Spleen (tissue), 13 donors: ENCODE measurements at places on chromosomes 1 and 21.

DNA sequence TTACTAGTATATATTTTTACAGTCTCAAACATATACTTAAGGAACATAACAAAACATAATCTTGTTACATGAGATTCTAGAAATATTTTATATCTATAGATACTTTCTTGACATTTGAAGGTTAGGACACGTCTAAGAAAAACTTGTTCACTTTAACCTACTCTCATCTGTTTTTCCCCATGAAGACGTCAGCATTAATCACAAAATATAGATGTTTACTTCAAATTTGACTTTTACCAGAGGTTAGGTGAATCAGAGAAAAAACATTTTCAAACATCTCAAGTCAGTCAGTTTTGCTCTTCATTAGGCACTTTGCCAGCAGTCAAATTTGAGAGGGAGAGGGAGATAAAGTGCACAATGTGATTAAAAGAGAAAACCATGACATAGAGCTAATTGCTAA lies 47.7 kb downstream of the BRINP3 start:
- no peak for DNase-seq

GRCh38 chr21:29193072-29193471 lies 62.6 kb downstream of the MAP3K7CL start:
- DNase-seq, result no peak

DNA sequence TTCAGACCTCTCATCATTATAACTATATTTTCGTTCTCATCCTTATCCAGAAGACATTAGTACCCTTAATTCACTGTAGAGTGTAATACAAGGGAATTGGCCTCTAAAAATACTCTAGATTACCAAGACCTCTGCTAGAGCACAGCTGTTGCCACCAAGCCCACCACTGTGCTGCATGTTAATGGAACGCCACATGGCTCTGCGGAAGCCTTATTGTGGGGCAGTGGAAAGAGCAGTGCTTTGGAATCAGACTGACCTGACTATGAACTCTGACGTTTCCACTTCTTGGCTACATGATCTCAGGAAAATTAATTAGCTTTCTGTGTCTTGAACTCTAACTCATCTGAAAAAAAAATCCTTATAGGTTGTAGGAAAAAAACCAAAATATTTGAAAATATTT lies 222.1 kb downstream of the LMX1A start:
- no peak for DNase-seq

- DNase-seq, result no peak
Measured at GRCh38 chr1:235709018-235709417, 59.4 kb upstream of the GNG4 start.

GRCh38 chr21:17537299-17537698 lies 24.5 kb downstream of the CXADR start:
- no peak for DNase-seq

GRCh38 chr1:110633646-110634030 lies 27.5 kb upstream of the KCNA2 start:
- no peak for DNase-seq

- no peak for DNase-seq
Measured at GRCh38 chr1:204435872-204436271, 24.3 kb upstream of the PPP1R15B start.

DNA sequence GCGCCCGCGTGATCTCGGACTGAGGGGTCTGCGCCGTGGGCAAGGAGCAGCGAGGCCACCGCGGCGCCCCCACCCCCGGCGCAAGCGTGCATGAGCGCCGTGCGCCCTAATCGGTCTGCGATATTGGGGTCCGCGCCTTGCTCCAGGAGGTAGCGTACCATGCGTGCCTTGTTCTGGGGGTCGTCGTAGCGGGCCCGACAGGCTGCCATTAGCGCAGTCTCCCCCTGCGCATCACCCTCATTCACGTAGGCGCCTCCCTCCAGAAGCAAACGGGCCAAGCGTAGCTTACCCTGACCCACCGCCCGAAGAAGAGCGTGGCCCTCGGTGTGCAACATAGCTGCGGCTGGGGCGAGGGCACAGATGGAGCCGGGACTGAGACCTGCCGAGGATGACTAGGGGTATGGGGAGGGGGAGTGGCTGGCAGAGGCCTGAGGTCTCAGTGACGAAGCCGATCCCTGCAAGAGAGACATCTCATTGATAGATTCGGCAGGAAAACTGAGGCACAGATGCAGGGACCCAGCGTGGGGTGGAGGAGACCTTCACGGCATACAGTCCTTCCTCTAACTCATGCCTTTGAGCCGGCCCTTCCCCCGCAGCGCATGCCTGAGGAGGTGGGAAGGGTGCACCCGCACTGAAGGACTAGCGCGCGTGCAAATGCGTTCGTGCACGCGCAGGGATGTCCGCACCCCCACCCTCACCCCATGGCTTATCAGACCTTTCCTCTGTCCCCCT lies 2.8 kb downstream of the ANKRD34A start:
- DNase-seq, result peak; percentile 90

DNA sequence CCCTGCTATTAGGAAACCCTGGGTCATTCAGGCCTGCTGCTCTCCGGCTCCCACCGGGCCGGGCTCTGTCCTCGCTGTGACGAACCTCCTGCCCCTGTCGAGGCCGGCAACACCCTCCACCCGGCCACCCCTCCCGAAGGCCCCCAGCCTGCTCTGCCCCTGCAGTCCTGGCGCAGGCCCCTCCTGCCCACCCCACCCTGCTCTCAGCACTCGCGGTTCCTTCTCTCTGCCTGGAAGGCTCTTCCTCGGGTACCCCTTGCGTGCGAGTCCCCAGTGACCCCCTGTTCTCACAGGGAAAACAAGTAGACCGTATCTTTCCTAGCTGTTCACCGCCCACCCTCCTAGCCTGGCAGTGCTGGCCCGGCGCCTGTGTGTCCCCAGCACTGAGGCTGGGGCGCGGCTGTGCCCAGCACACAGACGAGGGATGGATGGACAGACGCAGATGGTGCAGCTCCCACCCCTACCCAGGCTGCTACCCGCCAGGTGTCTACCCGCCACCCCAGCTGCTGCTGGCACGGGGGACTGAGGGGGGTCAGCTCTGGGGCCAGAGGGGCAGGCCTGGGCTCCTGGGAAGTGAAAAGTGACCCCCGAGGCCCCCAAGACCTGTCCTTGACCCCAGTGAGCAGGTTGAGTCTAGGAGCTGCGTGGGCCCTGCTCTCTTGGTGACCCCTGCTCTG lies 3.1 kb upstream of the VWA1 start:
- peak; percentile 62 for DNase-seq

DNA sequence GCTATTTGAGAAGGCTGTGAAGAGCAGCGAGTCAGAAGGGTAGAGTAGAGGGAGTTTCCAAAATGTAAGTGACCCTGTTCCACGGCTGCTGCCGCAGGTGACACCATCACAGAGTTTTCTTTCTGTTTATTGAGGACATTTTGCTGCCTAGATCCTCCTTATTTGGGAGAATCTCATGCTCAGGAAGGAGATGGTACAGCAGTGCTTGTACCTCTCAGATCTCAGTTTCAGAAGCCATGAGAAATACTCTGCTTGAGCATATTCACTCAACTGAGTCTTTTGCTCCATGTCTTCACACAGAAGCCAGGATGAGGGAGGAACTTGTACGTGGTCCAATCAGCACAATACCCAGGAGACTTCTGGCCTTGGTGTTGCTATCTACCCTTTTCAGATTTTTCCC lies 1.6 kb downstream of the LCE7A start:
- DNase-seq, result no peak

DNA sequence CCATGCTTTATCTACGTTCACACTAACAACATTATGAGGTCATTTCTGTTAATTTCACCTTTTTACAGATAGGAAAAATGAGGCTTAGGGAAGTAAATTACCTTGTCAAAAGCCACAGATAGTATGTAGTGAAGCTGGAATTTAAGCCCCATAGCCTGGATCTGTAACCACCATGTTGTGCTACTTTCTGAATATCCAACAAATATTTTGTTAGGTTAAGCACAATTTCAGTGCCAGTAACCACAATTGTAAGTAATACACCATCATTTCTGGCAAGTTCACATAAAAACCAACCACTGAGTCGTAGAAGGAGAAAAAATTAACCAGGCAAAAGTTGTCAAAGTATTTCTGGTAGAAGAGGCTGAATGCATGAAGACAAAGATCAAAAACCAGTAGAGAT lies 593.1 kb upstream of the CAMK1G start:
- no peak for DNase-seq

- DNase-seq, result no peak
Measured at GRCh38 chr1:91894036-91894761, 8.2 kb upstream of the TGFBR3 start.

- no peak for DNase-seq
Measured at GRCh38 chr1:223533708-223534107, 131.8 kb downstream of the CAPN8 start.

DNA sequence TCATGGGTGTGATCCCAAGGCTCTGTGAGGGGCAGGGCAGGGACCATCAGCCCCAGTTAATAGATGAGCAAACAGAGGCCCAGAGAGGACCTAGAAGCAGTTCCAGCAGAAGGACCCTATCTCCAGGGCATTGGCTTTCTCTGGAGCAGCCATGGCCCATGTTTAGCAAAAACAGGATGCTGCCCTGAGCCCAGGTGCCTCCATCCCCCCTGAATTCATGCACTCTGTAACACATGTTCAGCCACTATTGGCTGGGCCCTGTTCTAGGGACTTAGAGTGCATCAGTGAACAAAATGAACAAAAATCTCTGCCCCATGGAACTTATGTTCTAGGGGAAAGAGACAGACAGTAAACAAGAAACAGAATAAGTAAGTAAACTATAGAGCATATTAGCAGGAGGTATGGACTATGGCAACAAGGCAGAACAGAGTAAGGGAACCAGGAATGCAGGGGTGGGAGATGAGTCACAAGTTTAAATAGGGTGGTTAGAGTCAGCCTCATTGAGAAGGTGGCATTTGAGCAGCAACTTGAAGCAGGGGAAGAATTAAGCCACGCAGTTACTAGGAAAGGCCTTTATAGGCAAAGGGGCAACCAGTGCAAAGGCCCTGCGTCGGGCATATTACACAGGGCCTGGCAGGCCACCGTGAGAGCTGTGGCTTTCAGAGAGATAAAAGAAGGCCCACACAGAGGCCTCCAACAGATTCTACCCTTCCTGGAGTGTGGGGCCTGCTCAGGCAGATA lies 185.9 kb upstream of the EDN2 start:
- DNase-seq, result no peak

DNA sequence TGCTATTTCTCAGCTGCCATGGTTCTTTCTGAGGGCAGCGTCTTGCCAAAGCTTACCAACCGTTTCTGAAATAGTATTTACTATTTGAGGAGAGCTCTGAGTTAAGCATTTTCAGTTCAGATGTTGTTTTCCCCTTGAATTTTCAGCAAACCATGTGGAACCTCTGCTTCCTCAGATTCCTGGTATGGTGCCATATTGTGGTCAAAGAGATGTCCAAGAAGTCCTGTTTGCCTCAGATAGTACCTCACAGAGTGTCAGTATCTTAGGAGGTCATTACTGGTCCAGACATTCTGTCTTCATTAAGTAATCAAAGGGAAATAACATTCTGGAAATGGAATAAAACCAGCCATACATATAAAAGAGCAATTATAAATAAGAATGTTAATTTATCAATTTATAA lies 36.6 kb downstream of the VANGL2 start:
- DNase-seq, result no peak

- no peak for DNase-seq
Measured at GRCh38 chr1:226799634-226800281, 60.7 kb upstream of the ITPKB start.

DNA sequence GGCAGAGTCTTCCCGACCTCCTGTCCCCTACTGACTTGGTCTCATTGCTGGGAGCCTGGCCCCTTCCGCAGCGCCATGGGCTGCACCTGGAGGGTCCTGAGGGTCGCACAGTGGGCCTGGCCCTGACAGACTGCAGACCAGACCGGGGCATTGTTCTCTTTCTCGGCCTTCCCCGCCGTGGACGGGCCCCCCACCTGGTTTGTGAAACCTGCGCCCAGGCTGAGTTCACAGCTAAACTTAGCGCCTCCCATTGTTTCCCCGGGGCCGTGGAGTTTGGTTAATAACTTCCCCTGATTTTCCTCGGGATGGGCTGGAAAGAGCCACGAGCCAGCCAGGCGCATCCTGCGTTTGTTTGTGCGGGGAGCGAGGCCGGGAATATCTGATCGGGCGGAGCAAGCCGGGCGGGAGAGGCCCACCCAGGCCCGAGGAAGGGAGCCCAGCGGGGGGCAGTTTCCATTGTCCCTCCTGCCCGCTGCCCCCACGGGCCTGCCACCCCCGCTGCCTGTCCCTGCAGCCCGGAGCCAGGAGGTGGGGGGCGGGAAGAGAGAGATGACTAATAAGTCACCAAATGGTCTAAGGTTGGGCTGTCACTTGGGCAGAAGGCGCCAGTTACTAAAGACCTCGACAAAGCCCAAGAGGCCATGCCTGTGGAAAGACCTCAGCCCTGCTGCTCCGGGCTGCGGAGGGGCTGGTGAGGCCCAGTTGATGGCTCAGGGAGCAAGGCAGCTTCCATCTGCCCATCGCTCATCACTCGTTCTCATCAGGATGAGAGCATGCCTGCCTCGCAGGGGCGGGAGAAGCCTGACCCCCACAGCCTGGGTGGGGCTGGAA lies 39.0 kb upstream of the ARHGEF16 start:
- DNase-seq, result no peak

GRCh38 chr1:61088163-61088974 lies 6.0 kb downstream of the NFIA start:
- DNase-seq, result no peak

GRCh38 chr1:2046174-2046917 lies 3.9 kb upstream of the PRKCZ start:
- DNase-seq, result peak; percentile 89

DNA sequence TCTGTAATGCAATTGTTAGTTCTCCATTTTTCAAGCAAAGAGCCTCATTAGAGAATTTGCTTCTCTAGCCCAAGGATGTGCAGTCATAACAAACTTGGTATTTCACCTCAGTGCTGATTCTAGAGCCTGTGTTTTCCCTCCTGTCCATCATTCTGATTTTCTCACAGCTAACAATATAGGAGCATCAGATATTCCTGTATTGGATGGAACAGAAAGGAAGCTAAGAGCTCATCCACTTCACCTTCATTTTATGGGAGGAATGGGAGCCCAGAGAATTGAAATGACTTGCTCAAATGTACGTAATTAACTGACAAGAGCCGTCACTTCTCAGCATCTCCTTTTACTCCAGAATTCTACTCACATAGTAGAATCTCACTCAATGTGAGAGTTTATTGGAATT lies 96.6 kb downstream of the EDEM3 start:
- DNase-seq, result no peak

GRCh38 chr1:3249231-3249630 lies 180.2 kb downstream of the PRDM16 start:
- DNase-seq, result no peak

- no peak for DNase-seq
Measured at GRCh38 chr1:182446033-182446669, 3.8 kb upstream of the RGSL1 start.

GRCh38 chr1:117321680-117322609 lies 45.3 kb upstream of the MAN1A2 start:
- DNase-seq, result no peak
